ENCODE measurements at places on chromosomes 13 and 19. TPM values are rescaled to one million over a fixed set of nuclear protein-coding genes. Genes with fewer than 3 reads are reported as not detected.
A peak's percentile ranks its signal among the peaks of the same experiment; 100 is the strongest.

DNA sequence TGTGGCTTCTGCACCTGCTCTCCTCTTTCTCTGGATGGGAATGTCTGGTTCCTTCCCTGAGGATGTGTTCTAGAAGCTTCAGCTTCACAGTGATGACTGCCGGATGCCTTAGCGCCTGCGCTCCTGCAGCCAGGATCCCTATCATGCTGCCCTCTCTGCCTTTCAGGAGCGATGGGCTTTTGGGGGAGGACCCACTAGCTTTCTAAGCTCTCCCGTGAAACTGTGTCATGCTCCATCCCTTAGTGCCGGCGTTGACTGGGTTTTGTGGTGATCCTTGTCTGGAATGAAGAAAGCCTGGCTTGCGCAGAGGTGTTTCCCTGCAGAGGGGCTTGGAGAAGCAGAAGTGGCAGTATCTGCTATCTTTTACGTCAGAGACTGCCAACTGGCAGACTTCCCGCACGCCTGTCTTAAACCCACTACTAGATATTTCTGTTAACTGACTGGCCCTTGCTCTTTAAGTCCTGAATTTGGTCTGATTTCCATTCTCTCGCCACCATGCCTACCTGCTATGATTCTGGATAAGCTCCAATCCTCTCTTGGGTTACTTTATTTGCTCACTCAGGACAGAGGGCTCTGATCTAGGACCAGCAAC, 3.8 kb upstream of the KMT2B start:
- no peak for DNase-seq

GAPDHS gene
- not detected for total RNA-seq

C19orf38 gene
- total RNA-seq = 0.44 TPM

- DNase-seq = no peak
Measured at GRCh38 chr13:84315527-84315926, 433.3 kb upstream of the SLITRK1 start.

DNA sequence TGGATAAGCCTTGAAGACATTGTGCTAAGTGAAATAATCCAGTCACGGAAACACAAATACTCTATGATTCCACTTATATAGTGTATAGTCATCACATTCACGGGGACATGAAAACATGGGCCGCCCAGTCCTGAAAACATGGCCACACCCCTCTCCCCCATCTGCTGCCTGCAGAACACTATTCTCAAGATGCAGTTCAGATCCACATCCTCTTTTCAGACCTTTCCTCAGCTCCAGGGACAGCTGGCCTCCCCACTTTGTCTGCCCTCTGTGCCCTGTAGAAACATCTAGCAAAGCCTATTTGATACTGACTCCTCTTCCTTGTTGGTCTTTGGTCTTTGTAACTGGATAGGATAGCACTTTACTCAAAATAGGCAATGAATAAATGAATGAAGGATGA, 8.3 kb downstream of the RFX2 start:
- no peak for DNase-seq

DNA sequence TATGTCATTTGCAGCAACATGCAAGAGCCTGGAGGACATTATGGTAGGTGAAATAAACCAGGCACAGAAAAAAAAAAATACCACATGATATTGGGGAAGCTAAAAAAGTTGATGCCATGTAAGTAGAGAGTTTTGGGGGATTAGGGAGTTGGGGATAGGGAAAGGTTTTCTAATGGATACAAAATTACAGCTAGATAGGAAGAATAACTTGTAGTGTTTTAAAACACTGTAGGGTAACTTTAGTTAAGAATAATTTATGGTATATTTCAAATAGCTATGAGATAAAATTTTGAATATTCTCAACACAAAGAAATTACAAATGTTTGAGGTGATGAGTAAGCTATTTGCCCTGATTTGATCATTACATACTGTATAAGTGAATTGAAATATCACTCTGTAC, 1456.7 kb upstream of the MIR17HG start:
- DNase-seq = no peak

DNA sequence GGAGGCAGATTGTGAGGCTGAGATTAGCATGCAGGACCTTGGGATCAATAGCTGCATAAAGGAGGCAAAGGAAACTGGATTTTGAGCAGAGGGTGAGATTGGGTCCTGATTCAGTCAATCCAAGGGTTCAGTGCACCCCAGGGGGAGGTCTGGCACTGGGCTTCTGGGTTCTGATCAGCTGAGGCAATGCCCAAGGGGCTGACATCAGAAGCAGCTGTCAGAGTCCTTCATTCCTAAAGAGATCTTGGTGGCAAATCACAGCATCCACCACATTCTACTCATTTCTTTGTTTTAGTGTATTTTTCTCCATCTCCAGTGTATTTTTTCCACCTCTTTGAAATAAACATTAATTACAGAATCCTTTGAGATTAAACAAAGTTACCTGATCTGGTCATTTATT, 5.4 kb upstream of the LYPD5 start:
- no peak for DNase-seq

EBI3 gene
- total RNA-seq = not detected

DNA sequence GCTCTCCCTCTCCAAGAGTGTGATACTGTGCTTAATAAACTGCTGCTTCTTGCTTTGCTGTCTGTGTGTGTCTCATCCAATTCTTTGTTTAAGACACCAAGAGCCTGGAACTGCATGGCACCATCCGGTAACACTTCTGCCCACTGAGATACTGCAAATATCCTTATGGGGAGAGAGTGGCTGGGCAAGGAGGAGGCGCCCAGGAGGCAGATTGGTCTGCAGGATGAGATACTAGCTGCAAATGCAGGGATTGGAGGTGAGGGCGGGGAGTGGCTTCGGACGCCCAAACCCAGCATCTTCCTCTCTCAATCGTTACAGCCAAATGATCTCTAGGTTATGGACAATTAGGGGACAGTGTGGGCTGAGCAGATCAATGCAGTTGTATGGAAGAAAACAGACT, 1.7 kb upstream of the SIGLEC7 start:
- DNase-seq = no peak

DNA sequence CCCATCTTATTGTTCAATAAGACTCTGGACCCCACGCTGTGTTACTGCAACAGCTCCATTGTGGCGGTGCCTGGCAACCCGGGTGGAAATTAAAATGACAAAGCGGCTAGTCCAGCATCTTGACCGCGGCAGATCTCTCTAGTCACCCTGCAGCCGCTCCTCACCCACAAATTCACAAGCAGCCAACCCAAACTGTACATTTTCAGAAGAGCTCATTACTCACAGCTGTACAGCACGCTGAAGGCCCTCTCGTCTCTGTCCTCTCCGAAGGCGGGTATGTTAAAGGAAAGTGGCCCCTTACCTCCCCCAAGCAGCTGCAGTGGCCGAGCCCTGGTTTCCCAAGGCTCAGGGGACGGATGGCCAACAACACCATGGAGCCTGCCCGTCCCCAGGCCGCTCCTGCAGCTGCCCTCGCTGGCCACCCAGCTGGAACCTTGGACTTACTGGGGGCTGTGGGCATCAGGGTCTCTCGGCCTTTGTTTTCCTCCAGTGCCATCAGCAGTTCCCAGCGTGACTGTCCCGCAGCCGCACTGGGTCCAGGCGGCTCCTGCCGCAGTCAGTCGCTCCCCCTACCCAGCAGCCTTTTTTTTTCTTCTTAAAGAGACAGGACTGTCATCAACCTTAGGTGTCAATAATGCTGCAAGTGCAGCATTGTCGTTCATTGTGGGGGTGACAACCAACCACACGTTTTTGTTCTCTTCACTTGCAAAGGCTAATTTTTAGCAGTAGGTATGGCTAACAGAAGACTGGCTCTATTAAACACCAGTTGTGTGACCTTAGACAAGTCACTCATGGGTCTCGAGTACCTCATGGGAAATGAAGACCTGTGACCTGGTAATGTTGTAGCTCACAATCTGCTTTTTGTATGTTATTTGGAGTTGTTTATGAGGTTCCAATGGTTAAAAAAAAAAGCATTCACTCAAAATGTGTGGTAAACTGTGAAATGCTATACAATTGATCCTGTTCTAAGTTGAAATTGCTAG, at the start of gene SACS:
TSS of gene SACS (minus strand) at position 532 of the 983 bp plus-strand sequence. CDS start 22,463 bp downstream, outside the sequence.
- DNase-seq = peak; percentile 78

SPACA4 gene
- not detected for total RNA-seq

DNA sequence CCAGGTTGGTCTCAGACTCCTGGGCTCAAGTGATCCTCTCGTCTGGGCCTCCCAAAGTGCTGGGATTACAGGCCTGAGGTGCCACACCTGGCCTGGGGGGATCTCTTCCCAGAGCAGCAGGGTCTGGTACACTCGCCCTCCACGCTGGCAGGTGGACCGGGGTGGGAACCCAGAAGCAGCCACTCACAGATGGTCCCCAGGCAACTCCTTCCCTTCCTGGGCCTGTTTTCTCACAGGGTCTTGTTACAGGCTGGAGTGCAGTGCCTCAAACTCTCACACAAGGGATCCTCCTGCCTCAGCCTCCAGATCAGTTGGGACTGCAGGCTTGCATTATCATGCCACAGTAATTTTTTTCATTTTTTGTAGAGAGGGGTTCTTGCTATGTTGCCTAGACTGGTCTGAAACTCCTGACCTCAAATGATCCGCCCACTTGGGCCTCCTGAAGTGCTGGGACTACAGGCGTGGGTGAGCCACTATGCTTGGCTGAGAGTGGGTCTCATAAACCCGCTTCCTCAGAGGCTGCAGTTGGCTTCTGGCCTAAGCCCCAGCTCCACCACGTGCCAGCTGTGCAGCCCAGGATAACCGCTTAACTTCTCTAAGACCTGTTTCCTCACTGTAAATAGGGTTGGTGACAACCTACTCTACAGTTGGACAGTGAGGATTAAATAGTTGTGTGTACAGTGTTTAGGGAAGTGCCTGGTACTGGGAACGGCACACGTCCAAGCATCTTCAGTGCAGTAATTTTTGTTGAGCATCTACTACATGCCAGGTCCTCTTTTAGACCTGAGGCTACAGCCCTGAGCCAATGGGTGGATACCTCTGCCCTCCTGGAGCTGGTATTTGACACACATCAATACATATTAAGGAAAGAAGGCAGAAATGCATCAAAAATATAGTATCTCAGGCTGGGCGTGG, 871 bp upstream of the CCER2 start:
- no peak for DNase-seq

DNA sequence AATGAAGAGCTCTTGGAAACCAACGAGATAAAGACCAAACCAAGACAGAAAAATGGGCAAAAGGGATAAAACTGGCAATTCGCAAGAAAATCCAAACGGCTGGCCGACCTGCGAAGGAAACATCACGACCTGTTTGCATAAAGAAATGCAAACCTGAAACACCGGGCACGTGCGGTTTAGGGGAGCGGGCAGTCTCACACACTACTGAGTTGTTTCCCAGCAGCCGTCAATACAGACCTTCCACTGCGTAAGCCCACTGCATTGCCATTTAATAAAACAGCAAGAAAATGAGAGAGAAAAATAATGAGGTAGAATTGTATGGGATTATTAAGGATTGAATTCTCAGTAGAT, 642 bp upstream of the PEG3 start:
- no peak for DNase-seq

- DNase-seq = no peak
Measured at GRCh38 chr13:39253774-39254173, 215.5 kb downstream of the NHLRC3 start.

DNA sequence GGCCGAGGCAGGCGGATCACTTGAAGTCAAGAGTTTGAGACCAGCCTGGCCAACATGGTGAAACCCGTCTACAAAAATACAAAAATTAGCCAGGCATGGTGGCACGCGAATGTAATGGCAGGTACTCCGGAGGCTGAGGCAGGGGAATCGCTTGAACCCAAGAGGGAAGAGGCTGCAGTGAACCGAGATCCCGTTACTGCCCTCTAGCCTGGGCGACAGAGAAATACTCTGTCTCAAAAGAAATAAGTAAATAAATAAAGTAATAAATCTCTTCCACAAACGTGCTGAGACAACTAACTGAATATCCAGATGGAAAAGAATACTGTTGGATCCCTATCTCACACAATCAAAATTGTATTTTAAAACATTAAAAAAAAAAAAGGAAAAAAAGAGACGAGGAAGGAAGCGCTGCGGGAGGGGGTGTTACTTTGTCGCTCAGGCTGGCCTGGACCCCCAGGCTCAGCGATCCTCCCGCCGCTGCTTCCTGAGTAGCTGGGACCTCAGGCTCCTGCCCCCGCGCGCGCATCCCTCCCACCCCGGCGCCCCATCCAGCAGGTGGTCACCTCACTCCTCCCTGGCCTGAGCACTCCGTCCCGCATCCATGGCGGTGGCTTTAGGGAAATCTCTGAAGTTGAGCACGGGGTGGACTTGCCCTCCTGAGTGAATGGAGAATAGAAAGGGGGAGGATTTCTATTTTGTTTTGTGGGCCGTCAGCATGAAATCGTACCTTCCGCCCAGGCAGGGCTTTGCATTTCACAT, 628 bp upstream of the ZNF813 start:
- peak; percentile 27 for DNase-seq

DNA sequence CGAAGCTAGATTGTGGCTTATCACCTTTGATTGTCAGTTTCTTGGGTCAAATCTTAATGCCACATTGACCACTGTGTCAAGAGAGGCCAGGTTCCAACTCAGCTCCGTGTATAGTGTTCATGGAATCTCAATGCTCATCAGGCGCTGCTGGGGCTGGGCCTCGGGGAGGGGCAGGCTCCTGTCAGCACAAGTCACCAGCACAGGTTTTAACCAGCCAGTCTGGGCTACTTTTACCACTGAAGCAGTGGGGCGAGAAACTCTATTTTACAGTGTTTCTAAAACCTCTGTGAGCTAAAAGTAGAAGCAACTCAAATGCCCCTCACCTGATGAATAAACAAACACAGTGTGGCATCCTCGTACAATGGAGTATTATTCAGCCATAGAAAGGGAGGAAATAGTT, 118.7 kb upstream of the GJB6 start:
- no peak for DNase-seq

GRCh38 chr13:80361298-80361697, 20.4 kb upstream of the SPRY2 start:
- DNase-seq = no peak

GRCh38 chr19:29610574-29611271, 4.6 kb downstream of the POP4 start:
- peak; percentile 86 for DNase-seq

DNA sequence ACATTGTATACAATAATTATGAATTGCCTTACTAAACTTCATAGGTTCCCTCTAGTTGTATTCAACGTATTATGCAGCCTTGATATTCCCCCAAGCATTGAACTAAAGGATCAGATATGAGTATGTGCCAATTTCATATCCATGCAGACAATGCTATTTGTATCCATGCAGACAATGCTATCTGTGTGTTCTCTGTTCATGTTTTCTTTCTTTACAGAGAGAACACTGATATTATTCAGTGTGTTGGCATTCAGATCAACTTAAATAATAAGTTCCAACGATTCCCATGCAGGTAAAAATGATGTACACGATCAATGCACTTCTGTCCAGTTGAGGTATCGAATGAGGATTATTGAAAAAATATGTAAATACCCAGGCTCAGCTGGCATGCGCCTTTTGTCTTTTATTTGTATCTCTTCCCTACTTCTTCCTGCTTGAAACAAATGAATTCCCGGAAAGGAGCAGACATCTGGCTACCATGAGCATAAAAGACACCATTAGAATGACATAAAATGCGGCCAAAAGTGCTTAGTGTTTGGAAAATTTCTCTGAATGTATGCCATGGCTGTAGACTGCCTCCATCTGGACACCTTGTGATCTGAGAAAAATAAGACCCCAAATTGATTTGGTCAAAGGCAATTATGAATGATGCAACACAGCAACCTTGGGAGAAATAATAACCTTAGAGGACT, 731.5 kb downstream of the SLITRK1 start:
- DNase-seq = no peak

All from glutamatergic neuron (in vitro differentiated cells).